Esophagus squamous epithelium (tissue), 5 donors: ENCODE measurements at places on chromosomes 6 and 20.

- DNase-seq: no peak
Measured at GRCh38 chr6:68572525-68572924, 62.6 kb upstream of the ADGRB3 start.

GRCh38 chr6:12490904-12491571 lies 200.9 kb downstream of the EDN1 start:
- DNase-seq: no peak

DNA sequence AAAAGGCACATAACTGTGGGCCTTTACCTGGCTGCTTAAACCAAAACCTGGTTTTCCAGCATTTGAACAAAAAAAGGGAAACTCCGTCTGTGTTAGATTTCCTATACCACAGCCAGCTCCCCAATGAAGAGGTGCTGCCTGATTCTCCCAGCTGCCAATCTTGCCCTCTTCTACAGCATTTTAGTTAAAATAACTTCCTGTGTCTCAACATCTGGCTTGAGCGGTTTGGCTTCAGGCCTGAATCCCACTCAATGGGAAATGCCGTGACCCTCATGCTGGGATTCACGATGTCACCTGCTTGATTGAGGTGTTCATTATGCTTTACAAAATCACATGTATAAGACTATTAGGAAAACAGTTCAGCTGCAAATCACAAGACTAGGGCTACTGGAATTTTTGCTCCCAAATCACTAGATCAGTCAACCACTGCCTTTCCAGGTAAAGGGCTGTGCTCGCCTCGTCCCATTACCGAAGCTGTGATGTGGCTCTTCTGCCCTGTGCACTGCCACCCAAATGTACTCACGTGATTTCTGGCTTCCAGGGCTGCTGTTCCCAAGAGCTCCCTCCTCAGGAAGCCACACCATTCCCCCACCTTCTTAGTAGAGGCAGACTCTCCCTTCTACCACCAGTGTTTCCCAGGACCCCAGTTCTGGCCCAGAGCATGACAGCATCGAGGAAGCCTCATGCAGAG lies 94.6 kb downstream of the PSMG4 start:
- no peak for DNase-seq

GRCh38 chr6:52575502-52575892 lies 1.4 kb downstream of the TRAM2 start:
- no peak for DNase-seq

- no peak for DNase-seq
Measured at GRCh38 chr6:15678514-15678913, 15.7 kb upstream of the DTNBP1 start.

DNA sequence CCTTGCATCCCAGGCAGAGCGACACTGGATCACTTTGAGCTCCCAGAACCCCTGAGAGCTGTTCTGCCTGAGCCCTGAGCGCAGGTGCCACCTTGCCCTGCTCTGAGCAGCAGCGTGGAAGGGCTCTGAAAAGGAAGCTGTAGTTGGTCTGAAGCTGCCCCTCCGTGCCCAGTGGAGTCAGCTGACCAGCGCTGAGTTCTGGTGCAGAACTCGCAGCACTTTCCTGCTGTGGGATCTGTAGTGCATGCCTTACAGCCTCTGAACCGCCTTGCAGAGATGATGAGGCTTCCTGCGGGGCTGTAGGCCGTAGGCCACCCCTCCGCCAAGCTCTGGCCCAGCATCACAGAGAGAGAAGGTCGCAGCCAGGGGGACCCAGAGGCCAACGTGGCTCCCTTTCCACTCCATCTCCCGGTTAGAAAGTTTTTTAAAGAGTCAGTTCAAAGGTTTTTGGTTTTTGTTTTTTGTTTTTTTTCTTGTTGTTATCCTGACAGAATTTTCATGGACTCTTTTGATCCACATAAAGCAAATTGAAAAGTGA lies 158.3 kb upstream of the CST7 start:
- DNase-seq: no peak

DNA sequence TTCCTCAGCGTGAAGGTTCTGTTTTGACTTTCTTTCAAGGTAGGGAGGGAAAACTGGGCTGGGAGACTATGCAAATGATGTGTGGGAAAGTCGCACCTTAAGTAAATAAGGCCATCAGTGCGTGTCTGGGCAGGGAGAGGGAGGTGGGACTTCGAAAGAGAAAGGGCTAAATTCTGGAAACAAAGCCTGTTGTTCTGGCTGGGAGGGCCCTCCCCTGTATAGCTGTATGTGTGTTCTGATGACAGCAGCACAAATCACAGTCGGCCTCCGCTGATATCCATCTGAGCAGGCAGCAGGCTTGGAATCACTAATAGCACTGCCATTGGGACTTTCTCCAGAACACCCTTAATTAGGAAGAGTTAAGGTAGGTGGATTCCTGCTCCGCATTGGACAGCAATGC lies 19.2 kb downstream of the JAG1 start:
- no peak for DNase-seq

DNA sequence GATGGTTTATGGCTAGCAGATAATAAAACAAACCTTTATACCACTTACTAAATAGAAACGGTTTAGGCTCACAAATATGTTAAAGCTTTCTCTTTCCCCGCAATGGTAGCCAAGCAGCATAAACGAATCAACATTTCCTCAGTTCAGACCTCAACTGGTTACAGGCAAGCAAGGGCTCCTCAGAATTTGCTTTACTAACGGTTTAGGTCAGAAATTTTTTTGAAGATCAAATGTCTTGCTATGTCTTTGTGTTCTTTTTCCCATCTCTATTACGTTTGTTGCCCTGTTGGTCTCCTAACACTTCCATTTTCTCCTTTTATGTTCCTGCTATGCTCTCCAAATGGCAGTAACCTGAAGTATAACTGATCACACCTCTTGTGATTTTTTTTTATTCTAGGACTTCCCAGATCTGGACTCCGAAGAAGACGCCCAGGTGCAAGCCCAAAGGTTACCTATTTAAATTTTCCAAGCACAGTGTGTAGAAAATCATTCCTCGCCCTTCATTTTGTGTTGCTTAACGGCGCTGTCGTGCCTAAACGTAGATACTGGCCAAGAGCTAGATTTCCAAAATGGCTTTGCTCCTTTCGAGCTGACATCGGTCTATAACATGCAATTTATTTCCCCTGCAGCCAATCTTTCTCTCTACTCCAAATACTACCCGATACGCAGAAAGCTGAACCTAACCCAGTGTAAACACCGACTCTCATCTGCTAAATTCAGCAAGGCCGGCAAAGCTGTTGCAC lies 717 bp upstream of the ASF1A start:
- DNase-seq: no peak

GRCh38 chr20:11117808-11118528 lies 444.2 kb upstream of the JAG1 start:
- DNase-seq: no peak

DNA sequence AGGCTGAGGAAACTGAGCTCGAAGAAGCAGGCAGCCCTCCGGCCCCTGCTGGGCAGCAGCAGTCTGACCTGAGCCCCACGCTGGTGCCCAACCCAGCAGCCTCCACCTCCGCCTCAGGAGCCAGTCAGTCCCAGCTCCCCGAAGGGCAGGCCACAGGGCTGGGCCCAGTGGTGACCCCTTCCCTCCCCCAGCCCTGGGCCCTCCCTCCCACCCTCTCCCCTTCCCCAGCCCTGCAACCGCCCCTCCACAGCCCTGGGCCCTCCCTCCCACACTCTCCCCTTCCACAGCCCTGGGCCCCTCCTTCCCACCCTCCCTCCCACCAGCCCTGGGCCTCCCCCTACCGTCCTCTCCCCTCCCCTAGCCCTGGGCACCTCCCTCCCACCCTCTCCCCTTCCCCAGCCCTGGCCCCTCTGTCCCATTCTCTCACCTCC lies 115.0 kb downstream of the TAF4 start:
- no peak for DNase-seq

DNA sequence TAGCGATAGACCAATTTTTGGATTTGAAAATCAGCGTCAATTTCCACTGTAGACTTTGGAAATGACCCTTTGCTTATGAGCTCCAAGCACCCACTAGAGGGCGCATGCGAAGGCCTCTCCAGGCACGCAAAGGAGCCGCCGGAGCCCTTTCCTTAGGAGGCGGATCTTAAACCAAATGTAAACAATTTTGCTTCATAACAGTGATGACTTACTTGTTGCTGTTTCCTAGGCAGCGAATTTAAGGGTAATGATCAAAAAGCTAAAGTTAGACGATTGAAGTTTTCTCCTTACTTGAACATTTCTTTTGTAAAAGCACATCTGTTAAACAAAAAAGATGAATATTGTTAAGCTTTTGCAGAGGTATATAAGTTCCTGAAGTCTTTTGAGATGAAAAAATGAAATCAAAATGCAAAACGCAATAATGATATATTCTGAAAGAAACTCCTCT lies 29.2 kb upstream of the EXOC2 start:
- no peak for DNase-seq

DNA sequence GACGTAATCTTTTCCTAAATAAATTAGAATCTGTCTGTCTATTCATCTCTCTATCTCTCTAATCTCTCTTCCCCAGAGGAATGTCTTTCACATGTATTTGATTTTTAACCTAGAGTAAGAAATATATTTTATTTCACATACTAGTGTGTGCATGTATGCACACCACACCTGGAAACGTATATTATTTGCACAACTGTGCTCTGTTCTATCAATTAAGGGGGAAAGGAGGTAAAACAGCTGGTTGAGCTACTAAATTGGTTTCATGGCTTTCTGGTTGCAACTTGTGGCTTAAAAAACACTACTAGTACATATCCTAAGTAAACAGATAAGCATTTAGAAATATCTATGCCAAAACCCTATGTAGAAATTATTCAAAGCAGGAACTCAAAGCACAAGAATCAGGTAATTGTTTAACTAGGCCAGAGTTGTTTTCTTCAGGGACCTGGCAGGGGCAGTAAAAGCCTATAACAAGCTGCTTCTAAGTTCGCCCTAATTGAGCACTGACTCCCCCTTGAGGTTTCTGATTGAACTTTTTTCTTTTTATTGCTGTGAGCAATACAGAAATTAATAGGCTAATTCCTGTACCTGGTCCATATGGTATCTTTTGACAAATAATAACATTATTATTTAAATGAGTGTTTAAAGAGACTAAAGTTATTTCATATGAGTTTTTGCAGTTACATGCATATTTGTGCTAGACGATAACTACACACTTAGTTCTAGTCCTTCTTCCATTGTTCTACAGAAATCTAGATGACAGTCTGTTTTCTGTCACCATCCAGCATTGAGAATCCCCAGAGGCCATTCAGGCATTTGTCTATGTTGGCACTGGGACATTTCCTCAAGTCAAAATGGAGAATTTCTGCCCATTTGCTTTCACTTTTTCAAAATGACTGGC lies 88.6 kb downstream of the MCHR2 start:
- DNase-seq: no peak

DNA sequence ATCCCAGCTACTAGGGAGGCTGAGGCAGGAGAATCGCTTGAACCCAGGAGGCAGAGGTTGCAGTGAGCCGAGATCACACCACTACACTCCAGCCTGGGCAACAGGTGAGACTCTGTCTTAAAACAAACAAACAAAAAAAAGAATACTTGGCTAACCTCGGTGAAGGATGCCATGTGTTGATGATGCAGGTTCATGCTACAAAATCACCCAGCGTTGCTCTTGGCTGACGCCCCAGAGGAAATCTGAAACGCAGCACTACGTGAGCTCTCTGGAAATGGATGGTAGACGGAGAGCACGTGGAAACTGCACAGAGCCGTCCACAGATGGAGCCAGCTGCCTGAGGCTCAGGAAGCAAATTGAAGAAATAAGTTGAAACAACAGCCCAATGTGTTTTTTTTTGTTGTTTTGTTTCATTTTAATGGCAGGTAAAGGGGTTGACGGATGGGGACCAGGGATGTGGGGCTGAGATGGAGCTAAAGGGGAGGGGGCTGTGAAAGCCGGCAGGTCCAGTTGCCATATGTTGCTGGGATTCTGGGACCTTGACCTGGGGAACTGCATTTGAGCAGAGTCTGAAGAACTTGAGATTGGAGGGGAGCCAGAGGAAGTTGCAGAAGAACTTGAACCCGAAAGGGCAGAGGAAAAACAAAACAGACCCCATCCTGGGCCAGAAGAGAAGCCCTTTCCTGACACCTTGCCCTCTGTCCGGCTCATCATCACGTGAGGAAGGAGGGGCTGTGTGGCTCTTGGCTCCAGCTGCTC lies 12.8 kb upstream of the MANBAL start:
- DNase-seq: no peak

GRCh38 chr20:10388597-10388996 lies 45.4 kb downstream of the MKKS start:
- DNase-seq: no peak

DNA sequence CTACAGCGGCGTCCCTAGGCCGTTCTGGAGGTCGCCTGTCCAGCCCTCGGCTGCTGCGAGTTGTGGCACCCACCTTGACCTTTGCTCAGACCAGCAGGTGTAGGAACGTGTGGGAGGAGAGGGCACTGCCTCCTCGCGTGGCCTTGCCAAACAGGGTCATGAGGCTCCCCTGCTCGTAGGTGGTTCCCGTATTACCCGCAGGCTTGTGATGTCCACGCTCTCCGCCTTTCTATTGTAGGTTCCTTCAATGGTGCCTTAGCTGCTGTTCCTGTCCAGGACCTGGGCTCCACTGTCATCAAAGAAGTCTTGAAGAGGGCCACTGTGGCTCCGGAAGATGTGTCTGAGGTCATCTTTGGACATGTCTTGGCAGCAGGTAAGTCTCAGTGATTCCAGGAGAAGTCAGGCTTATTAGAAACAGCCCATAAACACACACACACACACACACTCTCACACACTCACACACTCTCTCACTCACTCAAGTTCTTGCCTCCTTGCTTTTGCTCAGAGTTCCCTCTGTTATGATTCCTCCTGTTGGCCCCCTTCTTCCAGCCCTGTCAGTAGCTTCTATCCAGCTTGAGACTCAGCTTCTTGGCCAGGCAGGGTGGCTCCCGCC lies 942 bp downstream of the ACAT2 start:
- DNase-seq: no peak

DNA sequence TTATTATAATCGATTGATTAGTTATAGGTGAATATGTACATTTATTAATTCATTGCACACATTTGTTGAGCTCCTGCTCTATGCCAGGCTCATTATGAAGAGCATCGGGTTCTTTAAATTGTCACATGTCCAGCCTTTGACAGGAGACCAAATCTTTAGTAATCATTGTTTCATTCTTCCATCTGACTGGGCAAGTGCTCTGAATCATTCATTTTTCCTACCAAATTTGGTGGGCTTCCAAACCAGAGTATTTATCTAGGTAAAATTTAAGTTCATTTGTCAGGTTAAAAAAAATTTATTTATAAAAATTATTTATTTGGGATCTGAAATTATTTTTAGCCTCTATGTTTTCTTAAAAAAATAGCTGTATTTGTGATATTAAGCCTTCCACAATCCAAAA lies 404.9 kb upstream of the MMS22L start:
- DNase-seq: no peak

DNA sequence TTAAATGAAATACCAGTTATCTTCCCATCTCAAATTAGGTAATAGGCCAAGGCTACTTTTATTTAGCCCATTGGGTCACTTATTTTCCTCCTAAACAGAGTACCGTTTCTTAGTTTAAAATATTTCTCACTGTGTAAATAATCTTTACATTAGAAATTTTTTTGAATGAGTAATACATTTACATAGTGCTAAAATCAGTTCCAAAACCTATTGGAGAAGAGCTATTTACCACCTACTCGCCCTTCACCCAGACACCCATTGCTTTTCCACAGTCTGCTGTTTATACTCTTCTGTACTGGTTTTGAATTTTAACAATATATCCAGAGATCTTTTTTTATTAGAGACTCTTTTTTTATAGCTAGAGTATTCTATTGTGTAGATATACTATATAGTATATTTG lies 36.9 kb downstream of the MCM8 start:
- no peak for DNase-seq
